ENCODE measurements at places on chromosomes 6 and 20.

DNA sequence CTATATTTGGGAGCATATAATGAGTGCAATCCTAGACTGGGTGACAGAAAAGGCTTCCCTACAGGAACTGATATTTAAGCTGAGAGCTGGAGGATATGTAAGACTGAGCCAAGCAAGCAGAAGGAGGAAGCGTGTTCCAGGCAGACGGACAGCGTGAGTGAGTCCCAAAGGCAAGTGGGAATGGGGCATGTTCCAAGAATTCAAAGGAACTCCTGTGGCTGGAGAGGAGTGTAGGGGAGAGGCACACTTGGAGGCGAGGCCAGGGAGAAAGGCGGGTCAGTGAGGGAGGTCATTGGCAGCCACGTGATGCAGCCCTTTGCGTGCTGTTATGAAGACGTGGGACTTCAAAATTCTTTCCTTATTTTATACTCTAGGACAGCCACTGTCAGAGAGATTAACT lies 27.9 kb upstream of the SGK1 start:
- no peak for DNase-seq

- no peak for DNase-seq
Measured at GRCh38 chr6:24477070-24477469, 12.3 kb downstream of the GPLD1 start.

- DNase-seq = no peak
Measured at GRCh38 chr20:3900187-3900604, 11.0 kb downstream of the PANK2 start.

DNA sequence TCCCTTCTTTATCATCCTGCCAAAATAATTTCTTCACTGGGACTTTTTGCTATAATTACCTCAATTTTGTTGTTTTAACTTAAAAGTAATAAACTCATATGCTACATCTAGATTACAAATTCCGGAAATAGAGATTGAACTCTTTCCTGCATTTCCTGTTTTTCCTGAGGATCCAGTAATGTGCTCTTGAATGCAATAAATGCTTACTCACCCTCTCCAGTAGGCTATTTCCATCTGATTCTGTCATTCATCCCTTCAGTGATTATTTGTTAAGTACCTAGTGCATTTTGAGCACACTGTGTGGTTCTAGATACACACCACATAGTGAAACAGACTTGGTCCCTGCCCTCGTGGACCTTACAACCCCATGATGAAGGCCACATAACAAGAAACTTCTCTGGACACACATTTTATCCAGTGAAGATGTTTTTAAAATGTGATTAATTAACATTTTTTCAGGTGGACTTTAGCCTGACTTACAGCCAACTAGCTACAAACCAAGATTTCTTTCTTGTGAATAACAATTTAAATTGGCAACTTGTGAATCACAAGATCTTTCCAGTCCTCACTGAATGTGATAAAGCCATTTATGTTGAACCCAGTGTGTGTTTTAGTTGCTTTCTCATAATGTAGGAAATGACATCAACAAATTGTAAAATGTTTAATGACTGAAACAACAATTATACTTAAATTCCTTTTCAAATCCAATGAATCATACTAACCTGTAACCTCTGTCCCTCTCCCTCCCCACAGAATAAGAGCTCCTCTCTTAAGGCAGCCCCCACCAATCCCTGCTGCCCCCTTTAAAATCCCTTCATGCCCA lies 272.3 kb downstream of the KHDC1L start:
- DNase-seq = no peak

- no peak for DNase-seq
Measured at GRCh38 chr6:3683331-3683730, 68.2 kb downstream of the PXDC1 start.

- DNase-seq = no peak
Measured at GRCh38 chr20:2746636-2747265, 53.7 kb downstream of the CPXM1 start.

- DNase-seq = no peak
Measured at GRCh38 chr6:133631421-133631820, 257.5 kb upstream of the TCF21 start.

- DNase-seq = no peak
Measured at GRCh38 chr6:33857093-33857931, 53.5 kb upstream of the MLN start.

DNA sequence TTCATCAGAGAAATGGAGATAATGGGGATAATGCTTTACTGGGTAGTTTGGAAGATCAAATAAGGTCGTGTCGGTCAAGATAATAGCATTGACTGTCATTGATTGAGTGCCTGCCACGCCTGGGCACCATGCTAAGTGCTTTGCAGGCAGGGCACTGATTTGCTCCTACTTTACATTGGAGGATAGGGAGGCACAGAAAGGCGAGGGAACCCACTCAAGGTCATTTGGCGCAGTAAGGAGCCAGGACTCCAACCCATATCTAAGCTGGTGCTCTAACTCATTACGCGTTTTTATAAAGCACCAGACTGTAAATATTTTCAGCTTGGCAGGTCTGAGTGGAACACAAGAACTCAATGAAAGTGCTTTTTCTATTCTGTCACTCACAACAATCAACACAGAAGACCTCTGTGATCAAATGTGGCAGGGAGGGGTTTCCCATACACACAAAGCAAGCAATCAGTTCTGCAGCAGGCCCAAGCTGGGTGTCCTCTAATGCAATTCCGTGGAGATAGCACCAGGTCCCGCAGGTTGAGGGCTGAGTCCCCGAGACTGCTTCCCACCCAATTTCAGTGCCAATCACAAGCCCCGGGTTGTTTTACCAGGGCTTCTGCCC lies 373.6 kb downstream of the CDH26 start:
- no peak for DNase-seq

DNA sequence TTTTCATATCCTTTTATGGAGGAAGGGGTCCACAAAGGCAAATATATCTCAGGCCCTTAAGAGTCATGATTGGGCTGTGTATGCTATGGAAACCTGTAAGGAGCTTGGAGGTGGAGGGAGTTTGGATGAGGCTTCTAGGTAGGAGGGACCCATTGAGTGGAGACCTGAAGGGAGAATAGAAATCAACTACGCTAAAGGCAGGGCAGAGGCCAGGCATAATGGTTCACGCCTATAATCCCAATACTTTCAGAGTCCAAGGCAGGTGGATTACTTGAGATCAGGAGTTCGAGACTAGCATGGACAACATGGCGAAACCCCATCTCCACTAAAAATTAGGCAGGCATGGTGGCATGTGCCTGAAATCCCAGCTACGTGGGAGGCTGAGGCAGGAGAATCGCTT lies 34.4 kb upstream of the ZNF217 start:
- DNase-seq = no peak

DNA sequence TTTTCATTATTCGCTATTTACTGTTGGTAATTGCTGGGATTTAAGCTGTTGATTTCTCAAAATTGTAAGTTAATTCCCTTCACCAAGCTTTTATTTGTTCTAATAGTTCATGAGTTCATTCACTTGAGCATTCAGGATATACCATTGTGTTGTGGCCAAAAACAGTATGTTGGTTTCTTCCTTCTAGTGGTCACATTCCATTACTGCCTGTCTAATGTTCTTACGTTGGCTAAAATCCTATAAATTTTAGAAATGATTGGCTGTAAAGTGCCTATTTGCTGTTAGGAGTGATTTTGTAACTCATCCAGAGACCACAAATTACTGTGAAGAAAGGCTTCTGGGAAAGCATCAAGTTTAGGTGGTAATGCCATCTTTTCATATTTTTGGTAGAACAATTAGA lies 76.3 kb downstream of the FARS2 start:
- no peak for DNase-seq

DNA sequence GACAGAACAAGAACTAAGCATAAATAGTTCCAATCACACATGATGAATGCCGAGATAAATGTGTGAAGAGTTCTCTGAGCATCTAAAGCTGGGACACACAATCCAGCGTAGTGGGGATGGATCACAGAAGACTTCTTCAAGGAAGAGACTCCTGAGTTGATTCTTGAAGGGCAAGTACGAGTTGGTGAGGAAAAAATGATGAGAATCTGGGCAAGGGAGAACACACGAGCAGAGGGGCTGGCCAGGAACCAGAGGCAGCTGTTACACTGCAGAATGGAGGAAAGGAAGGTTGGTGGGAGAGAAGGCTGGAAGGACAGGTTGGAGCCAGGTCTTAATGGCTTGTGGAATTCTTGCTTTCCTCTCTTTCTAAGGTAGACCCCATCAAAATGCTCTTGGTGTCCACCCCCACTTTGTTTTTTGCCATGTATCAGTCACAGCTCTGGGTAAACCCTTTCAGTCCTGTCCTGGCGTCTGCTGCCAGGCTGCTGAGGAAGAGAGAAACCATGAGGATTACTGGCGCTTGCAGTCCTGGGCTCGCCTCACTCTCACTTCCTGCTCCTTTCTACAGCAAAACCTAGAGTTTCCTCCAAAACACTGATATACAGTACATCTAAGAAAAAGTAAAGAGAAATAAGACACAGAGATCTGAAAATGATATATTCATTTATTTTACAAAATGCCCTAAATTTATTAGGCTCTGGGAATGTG lies 127.6 kb upstream of the FAM184A start:
- no peak for DNase-seq

GRCh38 chr6:166932116-166932515 lies 24.2 kb downstream of the RNASET2 start:
- no peak for DNase-seq

- DNase-seq = no peak
Measured at GRCh38 chr6:7905416-7905815, 5.2 kb downstream of the TXNDC5 start.

GRCh38 chr6:164023535-164023934 lies 609.0 kb downstream of the QKI start:
- DNase-seq = no peak

DNA sequence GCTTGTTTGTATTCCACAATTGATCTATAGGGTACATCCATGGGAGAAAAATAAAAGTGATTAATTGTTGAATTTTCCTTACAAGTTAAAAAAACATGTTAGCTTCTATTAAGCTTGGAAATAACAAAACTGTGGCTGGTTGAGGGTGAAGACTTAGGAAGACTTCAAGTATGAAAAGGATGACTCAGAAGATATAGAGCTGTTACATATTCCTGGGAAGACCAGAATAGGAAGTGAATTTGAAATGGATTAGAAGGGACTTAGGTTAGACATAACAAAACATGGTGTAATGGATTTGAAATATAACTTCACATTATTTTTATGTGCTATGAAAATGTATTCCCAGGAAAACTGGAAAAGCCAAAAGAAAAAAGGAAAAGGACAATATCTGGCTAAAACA lies 732.2 kb downstream of the HDGFL1 start:
- no peak for DNase-seq

- DNase-seq = no peak
Measured at GRCh38 chr6:141472162-141472928, 660.4 kb upstream of the GJE1 start.

- no peak for DNase-seq
Measured at GRCh38 chr20:36571564-36572504, 1.6 kb upstream of the TGIF2 start.

DNA sequence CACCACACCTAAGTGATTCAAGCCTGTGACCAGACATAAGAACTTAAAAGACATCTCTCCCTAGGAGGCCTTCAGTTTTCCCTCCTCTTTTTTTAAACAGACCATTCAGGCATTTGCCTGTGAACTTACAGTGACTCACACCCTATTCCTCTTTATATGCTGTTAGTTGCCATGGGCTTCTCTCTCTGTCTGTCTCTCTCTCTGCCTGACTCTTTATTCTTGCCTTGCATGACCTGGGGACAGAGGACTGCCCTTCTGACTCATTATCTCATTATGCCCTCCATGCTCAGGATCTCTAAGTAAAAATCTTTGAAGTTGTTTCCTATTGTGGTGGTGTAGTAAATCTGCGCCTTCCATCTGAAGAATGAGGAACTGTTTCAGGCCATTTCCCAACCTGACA lies 442.2 kb upstream of the MAN1A1 start:
- no peak for DNase-seq

- no peak for DNase-seq
Measured at GRCh38 chr20:25376236-25376635, 14.4 kb downstream of the ABHD12 start.

- DNase-seq = no peak
Measured at GRCh38 chr6:3913077-3913957, 64.1 kb downstream of the FAM50B start.

DNA sequence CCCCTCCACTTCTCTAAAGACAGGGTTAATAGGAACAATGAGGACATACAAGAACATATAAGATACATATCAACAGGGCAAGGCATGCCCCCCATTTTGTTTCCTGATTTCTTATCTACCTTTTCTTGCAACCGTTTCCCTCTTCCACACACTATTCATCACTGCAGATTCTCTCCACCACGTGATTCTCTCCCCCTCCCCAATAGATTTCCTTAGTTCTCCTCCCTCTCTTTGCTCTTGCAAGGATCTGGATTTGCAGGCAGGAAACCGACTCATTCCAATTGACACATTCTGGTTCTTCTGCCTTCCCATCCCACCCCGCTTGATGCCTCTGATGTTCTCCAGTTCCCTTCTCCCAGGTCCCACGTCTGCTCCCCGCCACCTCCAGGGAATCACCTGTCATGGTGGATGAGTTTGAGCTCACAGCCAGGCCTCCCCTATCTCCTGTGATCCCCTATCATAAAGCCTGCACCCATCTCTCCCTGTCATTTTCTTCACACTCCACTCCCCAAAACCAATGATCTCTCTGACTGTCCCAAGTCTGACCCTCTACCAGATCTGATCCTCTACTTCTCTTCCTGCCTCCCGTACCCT lies 7.5 kb downstream of the GABBR1 start:
- DNase-seq = no peak

GRCh38 chr6:125797120-125797885 lies 6.5 kb downstream of the NCOA7 start:
- no peak for DNase-seq

DNA sequence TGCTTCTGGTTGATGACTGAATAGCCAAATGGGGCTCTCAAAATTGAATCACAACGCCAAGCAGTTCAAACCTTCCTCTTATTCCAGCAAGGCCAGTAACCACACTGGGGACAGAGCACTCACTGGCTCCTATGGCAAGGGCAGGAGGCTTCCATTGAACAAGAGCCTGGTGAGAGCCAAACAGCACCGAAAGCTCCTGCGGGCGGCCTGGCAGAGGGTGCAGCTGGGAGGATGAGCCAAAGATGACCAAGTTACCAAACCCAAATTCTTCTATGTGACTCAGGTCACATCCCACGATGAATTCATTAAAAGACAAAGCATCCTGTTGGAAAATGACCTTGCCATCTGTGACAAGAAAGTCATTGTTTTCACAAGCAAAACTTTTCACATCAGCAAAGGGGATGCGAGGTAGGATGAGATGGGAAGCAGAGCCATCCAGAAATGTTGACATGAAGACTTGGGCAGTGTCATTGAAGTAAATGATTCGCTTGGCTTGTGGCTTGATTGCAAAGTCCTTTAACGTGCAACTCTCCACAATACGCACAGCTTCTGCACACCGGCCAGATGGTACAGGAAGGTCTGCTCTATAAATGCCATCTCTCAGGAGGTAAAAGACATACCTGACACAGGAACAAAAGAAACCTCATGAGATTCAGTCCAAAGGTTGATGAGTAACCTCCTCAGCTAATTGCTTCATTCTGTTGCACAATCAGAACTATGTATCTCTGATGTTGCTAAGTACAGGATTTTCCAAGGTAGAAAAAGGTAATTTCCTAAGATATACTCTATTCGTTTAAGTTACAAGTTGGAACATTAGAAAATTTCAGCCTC lies 36.3 kb downstream of the ROS1 start:
- no peak for DNase-seq

All from stimulated activated CD8-positive, alpha-beta memory T cell treated with anti-CD3 and anti-CD28 coated beads, Interleukin-4, amount 100 ng/mL, for 1 hour (primary cell).